ENCODE measurements at places on chromosomes 1 and 21.

GRCh38 chr1:155983191-155984024 is 5.1 kb upstream of the ARHGEF2 start:
- ATAC-seq: peak; percentile 79

DNA sequence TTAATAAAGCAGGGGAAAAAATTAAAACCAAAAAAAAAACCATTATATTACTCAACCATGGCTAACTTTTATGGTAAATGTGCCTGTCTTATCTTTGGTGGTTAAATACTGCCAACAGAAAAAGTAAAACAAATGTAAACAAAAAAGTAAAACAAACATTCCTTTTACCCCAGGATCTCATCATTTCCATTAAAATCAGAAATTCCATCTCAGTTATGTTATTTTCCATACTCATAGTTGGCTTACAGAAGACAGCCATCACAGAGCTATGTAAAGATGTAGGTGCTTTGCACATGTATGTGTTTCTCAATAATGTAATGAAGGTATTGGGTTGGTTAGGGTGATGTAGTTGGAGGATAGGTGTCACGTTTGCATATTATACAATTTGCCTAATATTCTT is 185.0 kb downstream of the KCNK2 start:
- no peak for ATAC-seq

DNA sequence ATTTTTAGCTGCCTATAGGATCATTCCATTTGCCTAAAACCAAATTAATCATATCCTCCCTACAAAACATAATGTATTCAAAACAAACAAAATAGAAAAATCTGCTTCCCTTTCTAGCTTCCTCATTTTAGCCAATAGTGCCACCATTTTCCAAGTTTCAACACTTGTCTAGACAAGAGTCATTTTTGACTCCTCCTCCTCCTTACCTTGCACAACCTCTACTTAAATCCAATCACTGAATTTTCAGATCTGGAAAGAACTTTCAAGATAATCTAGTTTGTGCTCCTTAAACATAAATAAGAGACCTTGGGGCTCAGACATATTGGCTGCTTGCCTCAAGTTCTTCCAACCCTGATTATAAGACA is 7.4 kb downstream of the STX6 start:
- peak; percentile 49 for ATAC-seq

GRCh38 chr21:21238629-21239400 is 240.6 kb downstream of the NCAM2 start:
- no peak for ATAC-seq

DNA sequence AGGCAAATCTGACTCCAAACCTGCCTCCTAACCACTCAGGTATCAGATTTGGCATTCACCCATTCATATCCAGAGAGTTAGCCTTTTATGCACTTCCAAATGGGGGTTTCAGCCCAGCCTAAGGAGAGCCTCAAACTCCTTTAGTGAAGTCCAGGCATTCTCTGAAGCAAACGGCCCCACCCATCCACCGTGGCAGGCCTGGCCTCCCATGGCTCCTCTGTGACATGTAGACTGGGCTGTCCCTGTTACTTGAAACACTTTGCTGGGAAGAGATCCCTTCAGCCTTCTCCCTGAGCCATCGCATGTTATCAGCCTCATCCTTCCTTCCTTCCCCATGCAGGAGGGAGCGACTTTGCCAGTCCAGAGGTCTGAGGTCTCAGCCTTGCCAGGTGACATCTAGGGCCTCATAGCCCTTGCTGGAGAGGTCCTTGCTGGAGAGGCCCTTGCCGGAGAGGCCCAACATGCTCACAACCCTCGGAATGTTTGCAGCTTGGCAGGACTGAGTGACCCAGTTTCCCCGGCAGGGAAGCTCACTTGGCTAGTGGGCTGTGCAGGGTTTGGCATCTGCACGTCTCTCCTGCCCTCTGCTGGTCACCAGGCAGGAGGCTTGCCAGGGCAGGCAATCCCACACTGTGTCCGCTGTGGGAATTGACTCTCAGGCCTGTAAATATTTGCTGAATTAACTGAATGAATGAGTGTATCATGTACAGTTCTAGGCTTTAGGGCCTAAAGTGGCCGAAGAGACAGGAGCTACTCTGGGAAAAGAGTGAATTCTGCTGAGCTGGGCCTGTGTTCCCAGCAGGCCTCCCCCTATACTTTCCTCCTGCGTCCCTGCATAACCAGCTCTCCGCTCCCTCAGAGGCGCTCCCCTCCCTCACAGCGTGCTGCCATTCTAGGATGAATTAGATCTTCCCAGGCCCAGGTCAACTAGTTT is 26.7 kb upstream of the RBM15 start:
- ATAC-seq: peak; percentile 87

GRCh38 chr21:28687586-28687985 is 305.1 kb downstream of the LTN1 start:
- no peak for ATAC-seq

GRCh38 chr1:112716133-112716720 is 1.1 kb upstream of the PPM1J start:
- ATAC-seq: peak; percentile 52

DNA sequence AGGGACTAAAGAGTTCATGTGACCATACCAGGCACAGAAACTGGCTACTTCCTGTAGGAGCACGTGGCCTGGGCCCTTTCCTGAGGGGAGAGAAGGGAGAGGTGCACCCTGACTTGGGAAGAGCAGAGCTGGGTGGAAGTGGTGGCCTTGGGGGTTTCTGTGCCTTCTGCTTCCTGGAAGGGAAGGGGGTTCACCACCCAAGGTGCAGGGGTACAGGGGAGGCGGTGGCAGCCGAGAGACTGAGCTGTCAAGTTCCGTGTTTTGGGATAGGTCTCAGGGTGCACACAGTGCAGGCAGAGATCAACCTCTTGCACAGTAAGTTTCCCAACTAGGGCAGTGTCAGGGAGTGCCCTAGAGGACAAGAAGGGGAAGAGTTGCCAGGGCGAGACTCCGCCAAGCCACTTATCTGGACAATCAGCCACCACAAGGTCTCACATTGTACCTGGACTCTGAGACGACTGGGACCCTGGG is 10.1 kb downstream of the HECTD3 start:
- ATAC-seq: no peak

DNA sequence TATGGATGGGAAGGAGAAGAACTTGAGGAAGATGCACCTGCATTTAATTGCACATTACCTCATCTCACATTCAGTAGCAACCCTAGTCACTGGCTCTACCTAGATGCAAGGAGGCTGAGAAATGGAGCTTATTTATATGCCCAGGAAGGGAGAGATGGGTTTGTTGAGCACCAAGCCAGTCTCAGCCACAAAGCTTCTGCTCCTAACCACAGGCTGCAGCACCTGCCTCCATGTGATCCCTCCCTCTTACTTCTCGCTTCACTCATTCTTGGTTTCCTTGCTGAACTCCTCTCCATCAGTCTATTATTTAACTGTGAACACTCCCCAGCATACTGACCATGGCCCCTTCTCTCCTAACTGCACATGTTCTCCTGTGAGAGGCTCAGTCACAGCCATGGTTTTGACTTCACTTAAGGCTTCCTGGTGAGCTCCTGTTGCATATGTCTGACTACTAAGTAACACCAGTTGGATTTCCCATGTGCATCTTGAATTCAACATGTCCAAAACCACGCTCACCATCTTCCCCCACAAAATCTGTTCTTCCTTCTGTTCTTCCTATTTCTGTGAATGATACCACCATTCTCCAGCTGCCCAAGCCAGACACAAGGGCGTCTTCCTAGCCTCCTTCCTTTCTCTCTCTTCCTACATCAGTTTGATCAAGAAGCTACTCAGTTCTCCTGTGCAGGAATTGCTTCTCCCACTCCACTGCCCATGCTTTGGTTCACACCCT is 139.8 kb downstream of the AK5 start:
- no peak for ATAC-seq

- ATAC-seq: no peak
Measured at GRCh38 chr21:42057851-42058437, 13.2 kb upstream of the UMODL1 start.

DNA sequence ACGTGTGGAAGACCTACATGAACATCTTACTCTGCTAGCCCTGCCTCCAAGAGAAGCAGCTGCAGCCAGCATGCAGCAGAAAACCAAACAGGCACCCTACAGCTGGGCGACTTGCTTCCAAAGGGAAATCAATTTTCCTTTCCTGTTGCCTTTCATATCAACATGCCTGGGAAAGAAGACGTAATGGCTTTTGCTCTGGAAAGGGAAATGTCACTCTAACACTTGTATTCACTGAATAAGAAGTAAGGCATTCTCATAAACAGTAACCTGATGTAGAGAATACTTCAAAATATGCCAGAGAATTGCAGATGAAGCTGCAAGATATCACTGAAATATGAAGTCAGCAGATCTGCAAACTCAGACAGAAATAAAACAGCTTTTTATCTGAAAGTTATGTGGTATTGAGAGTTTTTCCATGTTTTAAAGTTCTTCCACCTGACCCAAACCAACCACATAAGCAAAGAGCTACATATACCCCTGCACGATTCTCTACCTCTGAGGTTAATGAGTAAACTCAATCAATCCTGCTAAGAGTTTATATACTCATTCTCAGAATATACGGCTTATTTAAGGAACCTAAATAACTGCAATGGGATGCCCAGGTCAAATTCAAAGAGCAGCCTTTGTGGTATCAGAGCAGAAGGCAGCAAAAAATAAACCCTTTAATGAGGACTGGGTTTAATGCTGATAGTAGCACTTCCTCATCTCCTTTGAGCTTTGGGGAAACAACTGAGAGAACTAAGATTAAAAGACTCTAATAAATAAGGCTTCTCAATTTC is 150.9 kb downstream of the RERE start:
- peak; percentile 76 for ATAC-seq

- no peak for ATAC-seq
Measured at GRCh38 chr21:43367296-43367695, 59.6 kb downstream of the SIK1 start.

DNA sequence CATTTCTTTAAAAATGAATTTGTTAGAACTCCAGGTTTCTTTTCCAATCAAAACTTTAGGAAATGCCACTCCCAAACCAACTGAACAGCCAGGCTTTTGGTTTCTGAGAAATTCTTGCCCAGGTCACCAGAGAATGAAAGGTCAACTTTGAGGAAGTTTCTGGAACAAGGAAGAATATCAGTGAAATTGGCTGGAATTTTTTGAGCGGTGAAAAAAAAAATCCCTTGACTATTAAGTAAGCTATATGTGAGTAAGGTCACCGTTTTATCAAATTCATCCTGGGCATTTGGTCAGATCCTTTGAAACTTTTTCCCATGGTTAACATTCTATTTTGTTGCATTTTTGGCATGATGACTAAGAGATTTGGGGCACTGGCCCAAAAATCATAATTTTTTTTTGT is 469.3 kb downstream of the LTN1 start:
- no peak for ATAC-seq

DNA sequence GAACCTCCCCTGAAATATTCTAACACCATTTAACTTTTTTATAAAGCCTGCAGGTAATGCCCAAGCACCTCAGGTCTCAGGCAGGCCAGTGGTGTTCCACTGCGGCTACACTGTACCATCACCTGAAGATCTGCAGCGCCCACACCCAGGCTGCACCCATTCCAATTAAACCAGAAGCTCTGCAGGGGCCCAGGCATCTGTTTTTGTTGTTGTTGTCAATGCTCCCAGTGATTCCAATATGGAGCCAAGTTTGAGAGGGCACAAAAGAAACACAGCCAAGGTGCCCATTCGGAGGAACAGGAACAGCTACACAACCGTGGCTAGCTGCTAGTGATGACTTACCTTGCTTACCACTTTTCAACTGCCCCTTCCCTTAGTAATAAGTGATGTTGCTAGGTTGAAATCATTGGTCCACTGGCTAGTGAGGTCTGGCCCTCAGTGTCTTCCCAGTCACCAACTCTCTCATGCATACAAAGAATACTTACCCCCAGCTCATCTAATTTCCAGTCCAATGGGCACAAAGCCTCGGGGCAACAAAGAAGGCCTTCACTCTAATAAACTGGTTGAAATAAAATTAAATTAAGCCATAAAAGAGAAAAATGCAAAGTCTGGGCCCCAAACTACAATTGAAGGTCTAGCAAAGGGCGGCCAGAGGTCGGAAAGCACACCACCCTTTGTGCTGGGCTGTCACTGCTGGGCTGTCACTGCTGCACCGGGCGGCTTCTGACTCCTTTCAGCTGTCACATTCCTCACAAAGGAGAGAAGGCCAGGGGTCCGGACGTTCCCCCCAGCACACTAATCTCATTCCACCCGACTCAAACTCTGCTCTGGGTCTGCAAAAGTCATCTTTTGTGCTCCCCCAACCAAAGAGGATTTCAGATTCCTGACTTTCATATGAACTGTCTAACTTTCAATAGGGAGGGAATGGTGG is 34.9 kb downstream of the SIPA1L2 start:
- no peak for ATAC-seq

GRCh38 chr1:213861841-213862240 is 125.9 kb upstream of the PROX1 start:
- no peak for ATAC-seq

- no peak for ATAC-seq
Measured at GRCh38 chr1:161531986-161532643, 7.8 kb downstream of the HSPA6 start.

- no peak for ATAC-seq
Measured at GRCh38 chr1:172383536-172383935, 36.9 kb upstream of the C1orf105 start.

- no peak for ATAC-seq
Measured at GRCh38 chr1:55611123-55611522, 396.0 kb upstream of the USP24 start.

DNA sequence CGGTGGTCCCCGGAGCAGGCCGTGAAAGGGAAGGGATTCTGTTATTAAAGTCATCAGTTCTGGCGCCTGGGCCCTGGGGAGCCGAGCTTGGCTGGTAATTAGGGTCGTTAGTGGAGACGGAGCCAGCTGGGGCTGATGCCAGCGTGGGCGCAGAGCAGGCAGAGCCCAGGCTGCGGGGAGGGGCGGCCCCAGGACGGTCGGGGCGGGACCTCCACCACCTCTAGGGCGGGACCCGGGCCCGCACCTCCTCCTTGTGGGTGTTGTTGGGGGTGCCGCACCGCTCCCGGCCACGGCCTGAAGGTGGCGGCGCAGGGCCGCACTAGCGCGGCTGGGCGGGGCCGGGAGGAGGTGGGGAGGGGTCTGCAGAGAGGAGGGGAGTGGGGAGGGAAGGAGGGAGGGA is 470.6 kb downstream of the PTPRU start:
- no peak for ATAC-seq

DNA sequence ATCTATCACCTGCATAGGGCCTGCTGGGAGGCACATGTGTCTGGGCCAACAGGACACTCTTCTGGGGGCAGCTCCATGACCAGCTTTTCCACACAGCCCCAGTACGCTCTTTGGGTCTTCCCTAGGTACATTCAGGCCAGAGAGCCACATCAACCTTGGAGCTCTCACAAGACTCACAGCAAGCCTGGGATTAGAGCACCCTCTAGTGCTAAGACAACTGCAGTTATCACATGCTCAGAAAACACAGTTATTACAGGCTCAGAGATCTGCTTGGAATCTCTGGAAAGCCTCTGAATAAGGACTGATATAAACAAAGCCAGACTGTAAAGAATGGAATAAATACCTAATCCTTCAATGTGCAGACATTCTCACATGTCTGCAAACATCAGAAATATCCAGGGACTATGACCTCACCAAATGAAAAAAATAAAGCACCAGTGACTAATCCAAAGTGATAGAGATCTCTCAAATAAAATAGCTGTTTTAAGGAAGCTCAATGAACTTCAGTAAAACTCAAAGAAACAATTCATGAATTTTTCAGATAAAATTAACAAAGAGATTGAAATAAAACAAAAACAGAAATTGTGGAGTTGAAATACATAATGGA is 563.9 kb upstream of the NR5A2 start:
- ATAC-seq: peak; percentile 12

GRCh38 chr1:40788561-40789341 is 5.2 kb downstream of the KCNQ4 start:
- no peak for ATAC-seq

- ATAC-seq: no peak
Measured at GRCh38 chr1:1198423-1199140, 7.8 kb downstream of the TNFRSF18 start.

Measured in stimulated activated memory B cell treated with anti-CD40 and anti-IgM and Interleukin-4, amounts not matched to agents 10 μg/mL and 1 μg/mL and 100 μg/mL, for 72 hours (primary cell).